ENCODE measurements at places on chromosomes 5 and 9.

DNA sequence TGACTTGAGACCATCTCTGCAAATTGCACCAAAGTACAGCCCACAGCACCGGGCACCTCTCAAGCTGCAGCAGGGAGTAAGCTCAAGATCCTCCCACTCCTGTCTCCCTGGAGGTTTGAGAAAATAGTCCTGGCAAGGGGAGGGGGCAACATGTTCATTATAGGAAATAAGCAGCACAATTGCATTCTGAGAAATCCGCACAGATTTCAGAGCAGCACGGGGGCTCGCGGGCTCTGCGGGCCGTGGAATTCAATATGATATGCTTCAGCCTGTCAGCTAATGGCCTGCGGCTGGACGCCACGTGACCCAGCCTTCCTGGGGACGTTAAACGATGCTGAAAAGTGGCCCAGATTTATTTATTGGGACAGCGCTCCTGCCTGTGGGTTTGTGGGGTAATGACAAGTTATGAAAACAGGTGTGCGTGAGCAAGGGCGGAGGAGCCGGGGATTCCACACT, 156.4 kb downstream of the DAB2IP start:
- no peaks in the 10 kb centered on the region for H3K27me3 ChIP-seq
- no peaks in the 10 kb centered on the region for H3K36me3 ChIP-seq

DNA sequence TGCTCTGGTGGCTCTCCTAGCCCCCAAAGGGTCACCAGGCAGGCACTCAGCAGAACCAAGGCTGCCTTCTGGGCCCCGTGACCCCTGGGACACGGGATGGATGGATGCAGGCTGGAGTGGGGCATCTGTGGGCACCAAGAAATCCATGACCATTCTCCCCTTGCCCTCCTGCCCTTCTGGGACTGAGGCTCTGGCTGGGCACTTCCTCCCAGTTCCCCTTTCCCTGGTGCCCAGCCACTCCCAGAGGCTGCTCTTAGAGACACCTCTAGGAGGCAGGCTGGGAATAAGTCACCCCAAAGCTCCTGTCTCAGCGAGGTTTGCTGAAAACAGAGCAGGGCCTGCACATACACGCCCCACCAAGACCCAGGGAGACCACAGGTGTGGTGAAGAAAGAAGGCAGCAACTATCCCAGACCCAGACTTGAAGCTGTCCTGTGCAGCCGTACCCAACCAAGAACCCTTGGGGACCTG, 943 bp downstream of the STING1 start:
- H3K27ac ChIP-seq = peak overlapping the region; percentile 97
- peaks cover 53% of the 10 kb centered on the region for H3K4me1 ChIP-seq
- DNase-seq = peak; percentile 38
- peak overlapping the region; percentile 87 for H3K4me3 ChIP-seq
- H3K36me3 ChIP-seq = peaks cover 38% of the 10 kb centered on the region

GRCh38 chr5:163269624-163270023, 167.8 kb upstream of the CCNG1 start:
- H3K27ac ChIP-seq = no peak overlapping the region
- H3K4me1 ChIP-seq = no peaks in the 10 kb centered on the region
- H3K27me3 ChIP-seq = no peaks in the 10 kb centered on the region
- no peak overlapping the region for H3K4me3 ChIP-seq
- H3K36me3 ChIP-seq = no peaks in the 10 kb centered on the region

DNA sequence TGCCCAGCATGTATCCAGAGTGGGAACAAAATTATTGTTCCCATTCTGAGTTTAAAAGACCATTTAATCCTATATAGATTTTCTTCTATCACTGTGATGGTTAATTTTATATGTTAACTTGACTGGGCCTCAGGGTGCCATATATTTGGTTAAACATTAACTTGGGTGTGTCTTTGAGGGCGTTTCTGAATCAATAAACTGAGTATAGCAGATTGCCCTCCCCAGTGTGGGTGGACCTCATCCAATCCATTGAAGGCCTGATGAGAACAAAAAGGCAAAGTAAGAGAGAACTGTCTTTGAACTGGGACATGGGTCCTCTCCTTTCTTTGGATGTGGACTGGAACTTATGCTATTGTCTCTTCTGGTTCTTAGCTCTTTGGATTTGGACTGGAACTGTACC, 17.3 kb downstream of the RIOK2 start:
- DNase-seq = no peak
- H3K36me3 ChIP-seq = peaks cover 36% of the 10 kb centered on the region
- no peaks in the 10 kb centered on the region for H3K27me3 ChIP-seq
- peaks cover 12% of the 10 kb centered on the region for H3K4me1 ChIP-seq
- no peak overlapping the region for H3K4me3 ChIP-seq

GRCh38 chr9:98240475-98240874, 15.0 kb downstream of the TBC1D2 start:
- no peaks in the 10 kb centered on the region for H3K27me3 ChIP-seq
- H3K4me3 ChIP-seq = no peak overlapping the region
- peaks cover 11% of the 10 kb centered on the region for H3K36me3 ChIP-seq
- H3K4me1 ChIP-seq = no peaks in the 10 kb centered on the region
- no peak overlapping the region for H3K27ac ChIP-seq
- no peak for DNase-seq

Data from activated naive CD4-positive, alpha-beta T cell treated with anti-CD3 and anti-CD28 coated beads, Interleukin-2, amount 10 ng/mL, durations not matched to agents 7 days and 5 days (primary cell).